ENCODE measurements at places on chromosomes 11 and 22.

DNA sequence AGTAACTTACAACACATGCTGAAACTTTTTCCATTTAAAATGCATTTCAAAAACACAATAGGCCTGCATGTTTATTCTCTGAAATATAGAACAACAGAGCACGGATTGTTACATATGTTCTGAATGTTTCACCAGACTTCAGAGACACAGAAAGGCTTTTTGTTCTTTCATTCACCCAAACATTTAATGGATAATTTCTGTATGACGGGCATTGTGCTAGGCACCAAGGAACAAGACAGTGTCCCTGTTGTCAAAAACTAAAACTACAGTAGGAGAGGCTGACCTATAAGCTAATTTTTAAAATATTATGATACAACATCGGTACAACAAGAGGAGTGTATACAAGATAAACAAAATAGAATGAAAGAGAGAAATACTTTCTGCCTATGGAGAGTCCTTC is 81.9 kb upstream of the TEAD1 start:
- DNase-seq = no peak

GRCh38 chr11:48008951-48009270 is 28.6 kb downstream of the PTPRJ start:
- DNase-seq = no peak

DNA sequence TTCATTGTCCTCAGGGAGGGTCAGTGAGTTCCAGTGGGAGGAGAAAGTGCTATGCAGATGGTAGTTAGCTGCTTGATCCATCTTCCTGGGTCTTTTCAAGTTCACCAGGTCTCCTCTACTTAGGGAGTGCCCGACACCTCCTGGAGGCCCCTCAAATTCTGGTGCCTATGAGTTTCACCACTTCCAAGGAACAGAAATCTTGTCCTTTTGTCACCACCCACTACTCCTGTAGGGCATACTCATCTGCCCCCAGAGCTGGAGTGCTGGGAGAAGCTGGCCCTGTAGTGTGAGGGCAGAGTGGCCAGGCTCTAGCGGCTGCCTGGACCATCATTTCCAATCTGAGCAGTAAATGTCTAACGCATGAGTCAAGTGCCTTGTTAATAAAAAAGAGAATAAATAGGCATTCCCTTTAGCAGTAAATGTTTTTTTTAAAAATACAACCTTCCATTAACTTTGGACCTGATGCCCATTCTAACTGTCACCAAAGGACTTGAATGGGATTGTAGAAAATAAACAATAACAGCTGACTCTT is 12.5 kb downstream of the IRAG1 start:
- DNase-seq = no peak

GRCh38 chr11:59556115-59556916 is 45.0 kb downstream of the OR4D9 start:
- DNase-seq = peak; percentile 40

DNA sequence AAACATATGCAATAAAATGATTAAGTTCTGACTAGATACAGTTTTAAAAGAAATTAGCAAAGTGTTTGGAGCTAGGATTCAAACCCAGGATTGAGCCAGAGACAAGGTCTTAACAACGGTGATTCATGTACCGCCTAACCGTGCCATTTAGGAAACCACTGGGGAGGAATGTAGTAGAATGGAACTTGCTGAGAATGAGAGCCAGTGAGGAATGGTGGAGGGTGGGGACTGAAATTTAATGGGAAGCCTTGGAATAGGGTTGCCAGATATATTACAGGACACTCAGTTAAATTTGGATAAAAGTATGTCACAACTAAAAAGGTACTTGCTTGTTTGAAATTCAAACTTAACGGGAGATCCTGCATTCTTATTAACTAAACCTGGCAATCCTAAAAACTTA is 30.4 kb upstream of the TMEM86A start:
- DNase-seq = no peak

- DNase-seq = no peak
Observed at GRCh38 chr22:43562843-43563242, 151.0 kb downstream of the MPPED1 start.

- no peak for DNase-seq
Observed at GRCh38 chr11:44236296-44236695, 73.6 kb downstream of the ALX4 start.

DNA sequence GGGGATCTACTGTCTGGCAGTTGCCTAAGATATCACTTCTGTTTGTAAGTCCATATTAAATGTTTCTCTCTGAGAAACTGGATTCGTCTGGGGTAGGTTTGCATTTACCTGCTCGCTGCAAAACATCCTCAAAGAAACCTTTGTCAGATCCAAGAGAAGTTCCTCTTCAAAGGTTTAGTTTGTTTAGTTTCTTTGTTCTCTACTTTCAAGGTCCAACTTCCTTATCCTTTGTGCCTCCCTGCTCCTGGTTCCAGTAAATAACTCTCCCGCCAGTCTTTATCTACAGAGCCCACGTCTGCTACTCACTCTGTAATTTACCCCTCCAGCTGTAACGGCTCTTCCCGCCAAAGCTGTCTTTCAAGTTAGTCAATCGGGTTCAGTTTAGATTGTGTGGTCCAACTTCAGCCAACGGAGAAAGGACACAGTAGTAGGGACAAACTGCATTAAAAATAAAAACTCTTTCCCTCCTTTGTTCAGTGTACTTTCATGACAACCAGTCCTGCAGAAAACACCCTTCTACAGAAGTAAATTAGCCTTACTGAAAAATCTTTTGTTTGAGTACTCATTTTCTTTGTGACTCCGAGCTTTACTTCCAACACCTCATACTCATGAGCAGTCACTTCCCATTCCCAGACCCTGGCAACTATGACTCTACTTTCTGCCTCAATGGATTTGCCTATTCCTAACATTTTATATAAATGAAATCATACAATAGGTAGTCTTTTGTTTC is 41.0 kb downstream of the TMPRSS5 start:
- no peak for DNase-seq

DNA sequence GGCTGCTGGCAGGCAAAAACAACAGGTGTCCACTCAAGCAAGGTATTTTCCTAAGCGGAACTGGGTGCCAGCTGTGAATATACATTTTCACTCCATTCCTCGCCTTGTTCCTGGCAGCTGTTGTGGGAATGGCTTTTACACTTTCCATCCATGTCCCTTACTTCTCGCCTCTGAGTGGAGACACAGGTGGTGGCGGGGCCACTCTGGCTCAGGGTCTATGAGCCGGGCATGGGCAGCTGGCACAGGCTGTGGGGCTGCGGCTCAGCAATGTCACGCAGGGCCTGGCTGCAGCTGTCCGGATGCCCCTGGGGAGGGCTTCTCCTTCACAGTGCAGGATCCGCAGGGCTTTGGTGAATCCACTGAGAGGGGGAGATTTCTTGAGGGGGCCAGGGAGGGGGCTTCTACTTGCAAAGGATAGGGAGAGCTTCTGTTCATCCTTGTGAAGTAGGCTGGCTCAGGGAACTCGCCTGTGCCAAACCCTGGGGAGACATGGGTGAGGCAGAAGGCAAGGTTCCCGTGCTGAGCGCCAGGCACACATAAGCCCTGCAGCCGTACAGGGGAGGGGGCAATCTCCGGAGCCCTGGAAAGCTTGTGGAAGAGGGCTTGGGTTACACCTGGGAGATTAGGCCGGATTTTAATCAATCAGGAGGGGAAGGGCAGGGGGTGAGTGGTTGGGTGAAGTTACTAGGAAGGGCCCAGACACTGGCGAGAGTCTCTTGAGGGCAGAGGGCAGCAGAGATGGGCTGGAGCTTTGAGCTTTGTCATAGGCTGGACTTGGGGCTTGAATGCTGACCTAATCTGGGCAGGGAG is 45.7 kb downstream of the KCNQ1OT1 start:
- no peak for DNase-seq

DNA sequence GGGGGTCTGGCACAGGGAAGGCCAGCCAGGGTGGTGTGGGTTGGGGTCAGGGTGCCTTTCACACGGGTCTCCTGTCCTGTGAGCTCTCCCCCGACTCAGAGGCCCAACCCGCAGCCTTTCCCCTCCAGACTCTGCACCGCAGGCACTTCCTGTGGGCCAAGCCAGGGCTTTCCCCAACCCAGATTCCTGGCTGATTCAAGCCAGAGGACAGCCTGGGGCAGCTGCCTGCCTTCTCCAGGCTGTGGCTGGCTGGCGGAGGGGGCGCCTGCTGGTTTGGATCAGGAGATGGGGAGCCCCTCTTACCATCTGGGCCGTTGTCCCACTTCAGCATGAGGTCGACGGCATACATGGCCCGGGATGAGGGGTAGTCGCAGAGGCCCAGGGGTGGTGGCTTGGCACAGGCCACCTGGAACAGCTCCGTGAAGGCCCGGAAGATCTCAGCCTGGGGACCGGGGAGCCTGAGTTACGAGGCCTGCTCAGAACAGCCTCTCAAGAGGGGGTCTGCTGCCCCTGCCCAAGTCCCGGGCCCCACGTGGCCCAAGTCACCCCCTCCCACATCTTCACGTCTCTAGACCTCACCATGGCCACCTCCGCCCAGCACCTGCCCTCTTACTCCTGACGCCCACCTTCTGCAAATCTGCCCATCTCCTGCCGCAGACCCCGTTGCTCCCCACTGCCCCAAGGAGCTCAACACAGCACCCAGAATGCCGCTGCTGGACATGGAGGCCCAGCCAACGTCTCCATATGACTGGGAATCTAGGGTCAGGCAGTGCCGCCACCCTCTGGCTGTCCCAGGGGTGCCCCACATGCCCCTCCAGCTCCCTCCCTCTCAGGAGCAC is 17.3 kb downstream of the TSPO start:
- DNase-seq = no peak

DNA sequence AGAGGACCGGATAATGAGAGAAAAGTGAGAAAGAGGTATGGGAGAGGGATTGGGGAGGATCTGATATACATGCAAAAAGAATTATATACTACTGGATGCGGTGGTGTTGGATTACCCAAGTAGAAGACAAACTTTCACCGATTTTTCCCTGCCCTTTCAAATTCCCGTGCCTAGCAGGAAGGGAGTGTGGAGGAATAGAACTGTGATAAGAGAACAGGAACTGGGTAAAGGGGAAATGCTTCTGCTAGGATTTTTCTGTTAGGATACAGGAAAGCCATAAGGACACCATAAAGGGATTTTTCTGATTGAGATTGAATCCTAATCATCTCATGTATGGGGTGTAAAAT is 480 bp upstream of the MTMR2 start:
- no peak for DNase-seq

DNA sequence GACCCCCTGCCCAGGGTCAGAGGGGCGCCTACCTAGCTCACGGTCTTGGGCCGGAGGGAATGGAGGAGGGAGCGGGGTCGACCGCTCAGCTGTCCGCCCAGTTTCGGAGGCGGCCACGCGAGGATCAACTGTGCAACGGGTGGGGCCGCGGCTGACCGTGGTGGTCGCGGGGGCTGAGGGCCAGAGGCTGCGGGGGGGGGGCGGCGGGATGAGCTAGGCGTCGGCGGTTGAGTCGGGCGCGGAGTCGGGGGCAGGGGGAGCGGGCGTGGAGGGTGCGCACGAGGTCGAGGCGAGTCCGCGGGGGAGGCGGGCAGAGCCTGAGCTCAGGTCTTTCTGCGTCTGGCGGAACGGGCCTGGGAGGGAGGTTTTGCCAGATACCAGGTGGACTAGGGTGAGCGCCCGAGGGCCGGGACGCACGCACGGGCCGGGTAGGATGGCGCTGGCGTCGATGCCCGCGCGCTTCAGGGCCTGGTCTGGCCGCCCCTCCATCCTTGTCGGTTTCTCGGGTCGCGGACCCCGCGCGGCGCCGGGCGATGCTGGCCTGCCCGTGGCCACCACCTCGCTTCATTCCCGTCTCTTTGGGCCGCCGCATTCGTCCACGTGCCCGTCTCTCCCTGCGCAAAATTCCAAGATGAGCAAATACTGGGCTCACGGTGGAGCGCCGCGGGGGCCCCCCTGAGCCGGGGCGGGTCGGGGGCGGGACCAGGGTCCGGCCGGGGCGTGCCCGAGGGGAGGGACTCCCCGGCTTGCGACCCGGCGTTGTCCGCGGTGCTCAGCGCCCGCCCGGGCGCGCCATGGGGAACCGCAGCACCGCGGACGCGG is at the start of gene DRD4:
Gene DRD4, plus strand, starts transcription at position 759 of the 822 bp plus-strand sequence. Its CDS starts 36 bp downstream, at position 795.
- no peak for DNase-seq

DNA sequence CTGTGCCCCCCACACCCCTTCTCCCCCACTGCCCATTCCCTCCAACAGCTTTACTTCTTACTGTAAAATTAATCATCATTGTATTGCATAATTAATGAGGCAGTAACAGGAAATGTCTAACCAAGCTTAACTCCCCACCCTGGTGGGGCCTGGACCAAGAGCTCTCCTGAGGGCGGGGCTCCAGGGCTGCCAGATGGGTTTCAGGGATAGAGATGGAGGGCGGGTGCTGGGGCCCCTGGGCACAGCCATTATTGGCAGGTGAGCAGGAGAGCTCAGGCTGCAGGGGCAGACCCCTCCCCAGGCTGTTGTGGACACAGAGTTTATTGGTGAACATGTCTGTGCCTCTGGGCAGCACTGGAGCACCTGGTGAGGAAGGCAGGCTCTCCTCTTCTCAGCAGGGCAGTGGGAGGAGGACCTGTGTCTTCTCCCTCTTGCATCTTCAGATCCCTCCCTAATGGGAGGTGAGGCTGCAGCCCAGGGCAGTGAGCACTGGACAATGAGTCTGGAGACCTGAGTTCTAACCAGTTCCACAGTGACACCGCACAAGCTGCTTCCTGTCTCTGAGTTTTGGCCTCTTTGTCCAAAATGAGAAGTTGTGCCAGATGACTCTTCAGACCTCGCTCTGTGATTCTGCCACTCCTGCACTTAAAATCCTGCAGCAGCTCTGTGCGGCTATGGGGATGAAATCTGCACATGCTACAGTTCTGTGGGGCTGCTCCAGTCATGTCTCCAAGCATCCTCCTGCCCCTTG is 233.3 kb downstream of the CEP164 start:
- DNase-seq = no peak

GRCh38 chr22:45036154-45036553 is 26.3 kb upstream of the PHF21B start:
- no peak for DNase-seq

GRCh38 chr11:79076526-79077115 is 364.2 kb downstream of the TENM4 start:
- DNase-seq = no peak

GRCh38 chr11:106159836-106160235 is 82.4 kb downstream of the AASDHPPT start:
- DNase-seq = no peak

DNA sequence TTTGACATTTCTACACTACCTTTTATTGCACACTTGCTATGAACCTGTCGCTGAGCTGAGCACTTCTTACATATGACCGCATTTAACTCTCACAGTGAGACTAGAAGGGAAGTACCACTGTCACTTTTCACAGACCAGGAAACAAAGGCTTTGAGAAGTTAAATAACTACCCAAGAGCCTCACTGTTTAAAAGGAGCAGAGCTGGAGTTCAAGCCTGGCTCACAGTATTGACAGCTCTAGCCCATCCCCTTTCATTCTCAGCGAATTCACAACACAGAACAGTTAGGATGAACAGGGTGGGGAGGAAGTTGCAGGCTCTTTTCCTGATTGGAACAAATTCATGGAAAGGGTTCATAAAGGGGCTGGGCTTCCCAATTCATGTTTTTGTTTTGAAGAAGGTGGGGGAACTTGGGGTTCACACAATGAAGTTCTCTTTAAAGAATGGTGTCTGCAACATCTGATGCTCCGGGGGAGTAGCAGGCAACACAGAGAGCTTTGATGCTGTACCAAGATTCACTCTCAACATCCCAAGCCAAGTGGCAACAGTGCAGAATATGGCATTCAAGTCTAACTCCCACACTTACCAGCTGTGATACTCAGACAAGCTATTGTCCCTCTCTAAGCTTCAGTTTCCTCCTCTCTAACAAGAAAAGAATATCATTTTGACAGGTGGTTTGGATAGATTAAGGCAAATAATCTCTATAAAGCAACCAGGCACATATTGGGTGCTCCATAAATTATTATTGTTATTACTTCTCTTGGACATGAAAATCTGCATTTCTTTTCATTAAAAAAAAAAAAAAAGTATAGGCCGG is 17.2 kb downstream of the SCGB1A1 start:
- DNase-seq = peak; percentile 26
